ENCODE measurements at places on chromosomes 2 and 18.

DNA sequence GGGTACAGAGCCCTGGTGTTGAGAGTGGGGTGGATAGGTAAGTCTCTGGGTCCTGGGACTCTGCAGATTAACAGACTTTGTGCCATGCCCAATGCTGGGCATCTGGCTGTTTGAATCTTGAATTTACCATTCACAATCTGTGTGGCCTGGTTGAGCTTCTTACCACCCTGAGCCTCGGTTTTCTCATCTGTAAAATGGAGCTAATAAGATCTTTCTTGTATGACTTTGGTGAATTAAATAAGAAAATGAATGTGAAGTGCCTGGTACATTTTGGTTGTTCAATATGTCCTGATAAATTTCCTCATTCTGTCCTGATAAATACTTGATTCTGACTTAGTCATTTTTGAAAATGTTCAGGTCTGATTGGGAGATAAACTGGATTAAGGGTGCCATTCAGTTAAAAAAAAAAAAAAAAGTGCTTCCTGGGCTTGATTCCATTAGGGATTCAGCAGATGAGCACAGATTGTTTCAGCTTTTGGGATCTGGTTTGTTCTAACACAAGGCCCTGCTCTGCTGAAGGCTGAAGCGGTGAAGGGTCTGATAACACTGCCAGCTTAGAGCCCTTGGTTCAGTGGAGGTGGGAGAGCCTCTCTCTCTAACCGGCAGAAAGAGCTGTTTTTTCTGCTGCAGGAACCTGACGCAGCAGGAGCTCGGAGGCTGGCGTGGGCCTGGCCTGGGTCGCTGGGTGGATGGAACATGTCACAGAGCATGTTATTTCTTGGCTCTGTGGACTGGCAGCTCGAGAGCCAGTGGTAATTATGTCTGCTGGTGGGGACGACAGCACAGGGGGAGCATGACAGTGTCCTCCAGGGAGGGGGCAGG lies 84.5 kb upstream of the MCFD2 start:
- no peak for DNase-seq

- DNase-seq = no peak
Measured at GRCh38 chr18:21444465-21445212, 155.9 kb downstream of the ESCO1 start.

GRCh38 chr18:10590412-10590811 lies 64.6 kb downstream of the NAPG start:
- no peak for DNase-seq

GRCh38 chr2:190646780-190647522 lies 1.9 kb upstream of the NAB1 start:
- DNase-seq = no peak

GRCh38 chr2:5695654-5696403 lies 3.6 kb downstream of the SOX11 start:
- no peak for DNase-seq

GRCh38 chr2:109275120-109276012 lies 146.4 kb downstream of the SH3RF3 start:
- no peak for DNase-seq

DNA sequence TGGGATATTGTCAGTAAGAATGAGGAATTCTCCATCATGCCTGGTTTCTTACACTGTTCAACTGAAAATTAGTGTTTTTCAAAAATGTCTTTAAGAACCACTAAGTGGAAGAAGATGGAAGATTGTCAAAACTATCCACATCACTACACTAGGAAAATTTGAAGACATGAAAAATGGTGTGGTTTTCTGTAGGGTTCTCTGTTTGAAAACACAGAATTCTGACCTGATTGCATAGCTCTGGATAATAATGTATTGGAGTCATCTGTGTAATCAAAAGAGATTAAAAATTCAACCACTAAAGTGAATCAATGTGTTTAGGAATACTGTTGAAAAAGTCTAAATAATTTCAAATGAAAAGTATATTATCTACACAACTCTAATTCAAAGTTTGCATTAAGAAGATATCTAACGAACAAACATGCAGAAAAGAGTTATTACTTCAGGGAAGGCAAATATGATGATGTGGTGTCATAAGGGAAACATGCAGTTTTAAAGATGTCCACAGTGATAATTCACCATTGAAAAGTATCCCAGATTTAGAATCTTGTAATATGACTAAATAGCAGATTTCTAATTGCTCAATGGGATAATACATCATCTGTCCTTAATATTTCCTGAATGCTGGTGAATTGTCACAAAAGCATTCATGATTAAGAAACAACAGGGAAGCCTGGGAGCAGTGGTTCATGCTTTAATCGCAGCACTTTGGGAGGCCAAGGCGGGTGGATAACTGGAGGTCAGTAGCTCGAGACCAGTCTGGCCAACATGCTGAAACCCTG lies 116.9 kb downstream of the ERBB4 start:
- DNase-seq = no peak

GRCh38 chr2:120367649-120368048 lies 21.7 kb downstream of the INHBB start:
- no peak for DNase-seq

Data from stimulated activated CD4-positive, alpha-beta T cell treated with anti-CD3 and anti-CD28 coated beads, Interleukin-1b, Interleukin-23, amount 100 ng/mL, for 4 hours (primary cell).